ENCODE measurements at places on chromosomes 3 and 15.

DNA sequence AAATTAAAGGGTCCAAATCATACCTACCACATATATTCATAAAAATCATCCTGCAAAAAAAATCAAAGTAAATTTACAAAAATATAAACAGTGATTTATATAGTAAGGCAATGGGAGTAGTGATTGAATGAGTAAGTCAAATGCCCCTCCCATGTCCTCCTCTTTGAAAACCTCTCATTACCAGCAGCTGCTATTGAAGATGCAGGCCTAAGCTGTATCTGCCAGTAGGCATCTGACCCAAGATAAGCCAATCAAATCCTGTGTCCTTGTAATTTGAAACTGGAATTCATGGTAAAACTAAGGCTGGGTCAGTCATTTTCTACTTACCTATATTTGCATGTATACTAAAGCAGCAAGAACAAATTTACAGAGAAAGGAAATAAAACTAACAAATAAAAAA is 60.4 kb upstream of the POU1F1 start:
- no peak for DNase-seq

DNA sequence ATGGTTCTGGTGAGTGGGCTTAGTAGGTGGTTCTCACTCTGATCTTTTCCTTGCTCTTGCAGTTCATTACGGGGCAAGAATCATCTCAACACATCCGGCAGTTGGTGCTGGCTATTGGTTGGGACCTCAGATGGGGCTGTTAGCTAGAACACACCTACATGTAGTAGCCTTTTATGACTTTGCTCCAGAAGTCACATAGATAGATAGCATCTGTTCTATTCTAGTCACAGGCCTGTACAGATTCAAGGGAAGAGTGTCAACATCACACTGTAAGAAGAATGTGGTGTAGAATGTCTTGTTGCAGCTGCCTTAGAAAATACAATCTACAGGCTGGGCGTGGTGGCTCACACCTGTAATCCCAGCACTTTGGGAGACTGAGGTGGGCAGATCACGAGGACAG is 15.1 kb downstream of the RAB5A start:
- DNase-seq = no peak

GRCh38 chr15:31338318-31338878 is 11.8 kb downstream of the KLF13 start:
- DNase-seq = peak; percentile 37

DNA sequence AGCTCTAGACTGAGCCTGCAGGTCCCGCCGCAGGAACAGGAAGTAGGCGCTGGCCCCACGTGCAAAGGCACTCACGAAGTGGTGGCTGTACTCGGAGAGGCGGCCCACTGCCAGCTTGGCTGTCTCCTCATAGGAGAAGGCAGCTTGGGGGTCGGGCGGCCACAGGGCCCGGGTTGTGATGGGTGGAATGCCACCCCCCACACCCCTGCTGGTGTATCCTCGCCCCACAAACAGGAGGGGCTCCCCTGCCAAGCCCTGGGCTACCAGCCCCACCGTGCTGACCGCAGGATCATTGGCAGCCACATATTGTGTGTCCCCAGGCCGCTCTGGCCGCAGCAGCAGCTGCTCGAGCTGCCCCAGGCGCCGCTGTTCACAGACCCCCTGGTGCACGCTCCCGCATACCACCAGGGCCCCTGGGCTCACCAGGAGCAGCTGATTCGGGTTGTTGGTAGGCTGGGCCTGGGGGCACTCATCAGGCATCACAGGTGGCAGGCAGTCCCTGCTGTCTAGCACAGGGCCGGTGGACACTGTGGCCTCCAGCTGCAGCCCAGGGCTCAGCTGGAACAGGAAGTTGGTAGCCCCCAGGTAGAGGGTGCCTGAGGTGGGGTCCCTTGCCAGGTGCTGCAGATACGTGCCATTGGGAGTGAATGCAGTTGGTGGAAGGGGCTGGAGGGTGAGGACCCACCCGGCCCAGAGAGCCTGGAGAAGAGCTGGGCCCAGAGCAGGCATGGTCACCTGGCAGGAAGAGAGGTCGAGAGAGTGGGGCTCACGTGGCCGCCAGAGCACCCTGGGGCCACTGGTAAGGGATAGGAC is 5.8 kb downstream of the PLXNB1 start:
- DNase-seq = no peak

GRCh38 chr3:136612512-136612911 is 139.7 kb downstream of the STAG1 start:
- DNase-seq = no peak

GRCh38 chr15:38796589-38796988 is 232.0 kb upstream of the RASGRP1 start:
- no peak for DNase-seq

GRCh38 chr3:23979569-23979968 is 34.5 kb downstream of the NR1D2 start:
- DNase-seq = no peak

- no peak for DNase-seq
Measured at GRCh38 chr3:130543322-130543721, 26.3 kb downstream of the COL6A6 start.
